ENCODE measurements at places on chromosomes 1 and 21.

GRCh38 chr1:41955461-41956159, 36.9 kb upstream of the HIVEP3 start:
- no peak for DNase-seq

- no peak for DNase-seq
These were observed 8.3 kb downstream of the IL24 start for GRCh38 chr1:206905295-206906164.

- no peak for DNase-seq
These were observed 31.9 kb upstream of the IL19 start for GRCh38 chr1:206738370-206739366.

GRCh38 chr1:61157468-61157987, 75.2 kb downstream of the NFIA start:
- DNase-seq: no peak

- DNase-seq: no peak
These were observed 11.9 kb upstream of the CPLANE2 start for GRCh38 chr1:16248603-16249516.

GRCh38 chr21:14686466-14687267, 140.6 kb upstream of the SAMSN1 start:
- no peak for DNase-seq

GRCh38 chr21:38807441-38807871, 1.7 kb downstream of the ETS2 start:
- DNase-seq: no peak

DNA sequence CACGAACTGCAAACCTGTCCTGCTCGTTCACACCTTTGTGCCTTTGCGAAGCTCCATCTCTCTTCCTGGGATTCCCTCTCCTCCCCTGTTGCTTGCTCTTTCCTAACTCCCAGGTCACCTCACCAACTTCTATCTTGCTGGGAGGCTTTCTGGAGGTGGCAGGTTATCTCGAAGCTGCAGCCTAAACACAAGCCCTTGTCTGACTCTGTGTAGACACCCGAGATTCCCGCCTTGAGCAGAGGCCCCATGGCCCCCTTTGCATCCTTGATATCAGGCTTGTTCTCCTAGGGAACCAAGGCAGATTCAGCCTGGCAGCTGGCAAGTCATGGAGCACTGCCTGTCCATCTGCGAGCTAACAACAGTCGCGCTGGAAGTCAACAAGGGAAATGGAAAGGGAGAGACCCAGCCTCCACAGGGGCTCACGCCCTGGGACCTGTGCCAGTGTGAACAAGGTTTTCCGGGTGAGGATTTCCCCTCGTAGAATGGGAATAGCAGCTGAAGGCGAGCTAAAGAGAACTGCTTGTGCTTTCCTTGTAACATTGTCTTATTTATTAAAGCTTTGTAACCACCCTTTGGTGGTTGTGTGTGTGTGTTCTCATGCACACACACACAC, 109.5 kb upstream of the JUN start:
- no peak for DNase-seq
